ENCODE measurements at places on chromosomes 2 and 18. TPM values are rescaled to one million over a fixed set of nuclear protein-coding genes. Genes with fewer than 3 reads are reported as not detected.

PPP1R1C gene
- 8.8 TPM for total RNA-seq

C2orf72 gene
- total RNA-seq = 2.6 TPM

VSNL1 gene
- not detected for total RNA-seq

TUBB8B gene
- total RNA-seq = not detected

GRCh38 chr2:135096665-135097446 lies 44.8 kb downstream of the RAB3GAP1 start:
- DNase-seq = no peak

- no peak for DNase-seq
Measured at GRCh38 chr2:164314148-164314547, 307.1 kb downstream of the GRB14 start.

GRCh38 chr2:133952420-133952819 lies 301.5 kb upstream of the MGAT5 start:
- no peak for DNase-seq

- DNase-seq = no peak
Measured at GRCh38 chr2:160096409-160096808, 34.0 kb upstream of the PLA2R1 start.

DNA sequence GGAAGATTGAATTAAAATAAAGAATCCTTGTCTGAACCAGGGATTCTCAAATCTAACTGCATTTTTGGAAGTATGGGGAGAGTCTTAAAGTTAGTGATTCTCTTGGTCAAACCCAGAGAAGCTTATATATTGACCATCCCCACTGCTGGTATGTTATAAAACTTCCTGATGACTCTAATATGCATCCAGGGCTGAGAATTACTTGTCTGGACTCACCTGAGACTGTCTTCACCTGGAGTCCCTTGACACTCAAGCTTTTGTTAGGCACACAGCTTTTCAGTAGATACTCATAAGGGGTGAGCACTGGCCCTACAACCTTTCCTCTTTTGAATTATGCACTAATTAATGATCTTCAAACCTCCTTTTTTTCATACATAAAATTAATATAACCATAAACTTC lies 149.6 kb upstream of the GULP1 start:
- no peak for DNase-seq

DNA sequence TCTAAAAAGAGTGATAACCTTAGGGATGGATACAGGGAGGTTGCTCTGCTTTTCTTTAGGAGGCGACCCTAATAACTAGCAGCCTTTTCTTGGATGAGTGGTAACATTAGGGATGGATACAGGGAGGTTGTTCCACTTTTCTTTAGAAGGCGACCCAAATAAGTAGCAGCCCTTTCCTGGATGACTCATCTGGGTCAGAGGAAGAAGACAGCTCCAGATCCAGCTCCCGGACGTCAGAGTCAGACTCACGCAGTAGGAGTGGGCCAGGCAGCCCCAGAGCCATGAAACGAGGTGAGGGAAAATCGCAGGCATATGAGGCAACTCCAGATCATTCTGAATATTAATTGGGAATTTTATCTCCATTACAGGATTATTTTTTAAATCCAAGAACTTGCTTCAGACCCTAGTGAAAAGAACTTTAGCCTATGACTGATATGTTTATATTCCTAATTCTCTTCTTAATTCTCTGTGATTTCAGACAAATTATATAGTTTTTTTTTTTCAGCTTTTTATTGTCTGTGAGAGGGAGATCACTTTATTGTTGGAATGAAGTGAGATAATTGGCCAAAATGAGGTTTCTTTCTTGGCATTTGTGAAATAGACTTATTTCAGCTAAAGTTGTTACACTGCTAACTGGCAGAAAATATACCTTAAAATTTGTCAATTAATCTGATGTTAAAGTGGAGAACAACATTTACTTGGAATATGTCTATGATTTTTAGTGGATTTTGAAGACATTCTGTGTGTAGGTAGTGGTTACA lies 31.2 kb upstream of the C1GALT1C1L start:
- peak; percentile 33 for DNase-seq

GRCh38 chr2:116489292-116489691 lies 1325.2 kb upstream of the DDX18 start:
- DNase-seq = no peak

DNA sequence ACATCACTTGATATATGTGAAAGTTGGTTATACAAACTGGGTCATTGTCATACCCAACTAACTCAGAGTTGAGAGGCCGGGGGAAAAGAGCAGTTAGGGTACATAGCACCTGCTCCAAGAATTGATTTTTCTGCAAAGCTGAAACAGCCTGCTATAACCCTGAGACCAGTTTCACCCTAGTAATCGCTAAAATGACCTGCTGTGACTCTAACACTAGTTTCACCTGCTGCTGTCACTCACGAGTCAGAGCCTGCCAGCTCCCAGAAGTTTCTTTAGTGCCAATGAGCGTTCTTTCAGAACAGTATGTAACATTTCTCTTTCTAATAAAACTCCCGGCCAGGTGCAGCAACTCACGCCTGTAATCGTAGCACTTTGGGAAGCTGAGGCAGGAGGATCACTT lies 28.0 kb downstream of the SRSF7 start:
- no peak for DNase-seq

- peak; percentile 36 for DNase-seq
Measured at GRCh38 chr2:215828528-215829184, 184.7 kb downstream of the MREG start.

All from tibial nerve (tissue), 4 donors.